ENCODE measurements at places on chromosomes 6 and 20. TPM values are rescaled to one million over a fixed set of nuclear protein-coding genes. Genes with fewer than 3 reads are reported as not detected.

The EXOC2 gene
- 39.8 TPM for total RNA-seq

The RBM39 gene
- 396 TPM for total RNA-seq

The BEND3 gene
- total RNA-seq: 5.5 TPM

The MDN1 gene
- 41.3 TPM for total RNA-seq

The ATP6V1G2 gene
- total RNA-seq: 3.3 TPM

The RIN2 gene
- 48.9 TPM for total RNA-seq

The PYGB gene
- total RNA-seq: 63.8 TPM

The ZC2HC1B gene
- not detected for total RNA-seq

The ORC3 gene
- total RNA-seq: 24.6 TPM

The DPPA5 gene
- total RNA-seq: not detected

The C6orf15 gene
- not detected for total RNA-seq

The OTOR gene
- total RNA-seq: not detected

The CALHM6 gene
- 2.1 TPM for total RNA-seq

The RBM24 gene
- 16.2 TPM for total RNA-seq

The HLA-DRB1 gene
- not detected for total RNA-seq

The SLC17A4 gene
- total RNA-seq: not detected

The SLC22A16 gene
- total RNA-seq: not detected

The MOXD1 gene
- 118 TPM for total RNA-seq
